ENCODE measurements at places on chromosomes 4 and X. TPM values are rescaled to one million over a fixed set of nuclear protein-coding genes. Genes with fewer than 3 reads are reported as not detected.

DNA sequence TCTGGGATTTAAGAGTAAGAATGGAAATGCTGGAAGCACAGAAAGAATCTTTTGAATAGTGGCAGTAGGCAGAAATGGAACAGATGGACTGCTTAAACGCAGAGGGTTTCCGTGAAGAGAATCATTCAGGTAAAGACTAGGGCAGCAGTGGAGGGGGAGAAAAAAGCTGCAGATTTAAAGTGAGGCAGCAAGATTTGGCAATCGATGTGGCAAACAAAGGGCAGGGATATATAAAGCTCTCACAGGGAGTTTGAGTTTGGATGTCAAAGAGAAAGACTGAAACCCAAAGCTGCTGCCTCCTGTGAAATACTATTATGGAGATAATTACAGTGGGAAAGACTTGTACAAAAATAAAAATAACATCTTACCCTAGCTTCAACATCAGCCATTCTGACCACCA is 384.0 kb downstream of the CENPC start:
- DNase-seq: no peak

- DNase-seq: no peak
These were observed 1565.4 kb downstream of the PCDH18 start for GRCh38 chr4:135966936-135967335.

- DNase-seq: no peak
These were observed 287.8 kb upstream of the GK2 start for GRCh38 chr4:79695848-79696247.

The CT45A3 gene
- polyA plus RNA-seq: not detected

GRCh38 chr4:117063961-117064696 is 21.2 kb downstream of the TRAM1L1 start:
- DNase-seq: peak; percentile 48

Measured in foreskin keratinocyte (primary cell).